ENCODE measurements at places on chromosomes 5 and 9.

DNA sequence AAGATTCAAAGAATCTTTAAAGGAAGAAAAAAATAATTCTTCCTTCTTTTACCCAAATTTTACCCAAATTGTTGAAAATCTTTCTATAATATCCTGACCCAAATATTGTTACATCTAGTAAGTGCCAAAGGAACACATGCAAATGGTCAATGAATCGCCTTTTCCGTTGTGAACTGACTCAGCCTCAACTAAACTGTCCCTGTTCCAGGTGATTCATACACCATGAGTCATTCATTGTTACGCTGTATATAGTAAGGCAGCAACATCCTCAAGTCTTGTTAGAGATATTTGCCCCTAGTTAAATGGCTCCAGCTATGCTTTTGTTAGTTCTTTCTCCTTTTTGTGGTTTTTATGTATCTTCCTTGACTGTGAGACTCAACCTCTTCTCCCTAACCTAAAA is 9.7 kb downstream of the PTGER4 start:
- peak; percentile 66 for DNase-seq

- no peak for DNase-seq
These were observed 471.7 kb upstream of the TYRP1 start for GRCh38 chr9:12221470-12221869.

- DNase-seq = no peak
These were observed 72.6 kb downstream of the OXCT1 start for GRCh38 chr5:41797662-41798061.

- DNase-seq = peak; percentile 35
These were observed 137.6 kb downstream of the SUSD1 start for GRCh38 chr9:112037281-112038016.

DNA sequence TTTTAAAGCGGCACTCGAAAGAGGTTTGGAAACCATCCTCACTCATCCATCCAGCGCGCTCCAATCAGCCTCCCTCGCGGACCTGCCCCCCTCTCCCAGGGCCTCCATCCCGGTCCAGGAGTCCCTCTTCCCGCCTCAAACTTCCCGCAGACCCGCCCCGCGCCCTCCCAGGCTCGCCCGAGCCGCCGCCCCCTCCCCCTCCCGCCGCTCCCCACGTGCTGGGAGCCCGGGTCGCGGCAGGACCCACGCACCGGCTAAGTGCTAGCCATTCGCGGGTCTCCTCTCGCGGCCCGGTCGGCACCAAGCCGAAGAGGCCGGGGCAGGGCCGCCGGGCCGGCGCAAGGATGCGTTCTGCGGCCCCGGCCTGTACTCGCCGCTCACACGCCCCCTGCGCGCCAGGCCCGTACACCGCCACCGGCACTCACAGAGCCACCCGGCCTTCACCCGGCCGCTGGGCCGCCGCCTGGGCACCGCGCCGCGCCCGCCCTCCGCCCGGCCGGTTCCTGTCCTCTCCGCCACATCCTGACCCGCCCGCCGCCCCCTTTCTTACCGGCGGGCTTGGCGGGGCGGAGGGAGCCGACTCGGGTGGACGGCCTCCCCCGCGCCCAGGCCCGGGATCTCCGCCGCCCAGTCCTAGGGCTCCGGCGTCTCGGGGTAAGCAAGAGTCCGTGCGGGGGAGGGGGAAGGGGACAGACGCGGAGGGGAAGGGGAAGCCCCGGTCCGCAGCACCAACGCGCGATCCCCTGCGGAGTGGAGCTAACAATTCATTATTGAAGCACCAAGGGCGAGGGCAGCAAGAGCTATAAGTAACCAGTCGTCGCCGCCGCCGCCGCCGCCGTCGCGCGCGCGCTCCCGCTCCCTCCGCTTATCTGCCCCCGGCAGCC is 576 bp downstream of the CHD1 start:
- DNase-seq = peak; percentile 86

- DNase-seq = no peak
These were observed 311.9 kb upstream of the ANKH start for GRCh38 chr5:15183520-15183919.

GRCh38 chr5:74767579-74767913 is 497 bp downstream of the NSA2 start:
- peak; percentile 5 for DNase-seq

DNA sequence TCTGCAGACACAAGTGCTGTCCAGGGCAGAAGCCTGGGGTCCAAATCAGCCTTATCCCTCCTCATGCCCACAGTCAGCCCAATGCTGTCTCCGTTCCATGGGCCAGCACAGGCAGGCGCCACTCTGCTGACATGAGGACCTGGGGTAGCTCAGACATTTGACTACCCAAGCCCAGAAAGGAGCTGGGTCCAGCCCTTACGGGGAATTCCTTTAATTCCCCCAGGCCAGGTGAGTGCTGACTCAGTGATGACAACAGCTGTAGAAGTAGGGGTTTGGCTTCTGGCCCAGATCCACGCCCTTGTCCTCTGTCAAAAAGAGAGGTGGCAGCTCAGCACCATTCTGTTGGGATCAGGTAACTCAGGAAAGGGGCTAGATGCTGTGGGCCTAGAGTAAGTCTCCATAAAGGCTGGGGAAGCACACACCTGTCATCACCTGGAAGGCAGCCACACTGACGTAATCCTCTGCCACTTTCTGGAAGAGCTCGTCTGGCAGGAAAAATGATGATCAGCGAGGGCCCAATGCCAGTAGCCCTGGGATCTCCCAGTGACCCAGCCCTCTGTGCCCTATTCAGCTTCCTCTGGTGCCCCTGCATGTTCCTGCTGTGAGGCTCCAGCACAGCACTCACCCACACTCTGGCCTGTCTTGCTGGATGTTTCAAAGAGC is 1.9 kb downstream of the RAB24 start:
- DNase-seq = peak; percentile 63

GRCh38 chr5:169089343-169089742 is 211.6 kb downstream of the SLIT3 start:
- no peak for DNase-seq

All from MG63 (cell line).